CD4-positive, alpha-beta T cell treated with Interleukin-4 for 4 hours (primary cell): ENCODE measurements at places on chromosomes 11 and 22.

DNA sequence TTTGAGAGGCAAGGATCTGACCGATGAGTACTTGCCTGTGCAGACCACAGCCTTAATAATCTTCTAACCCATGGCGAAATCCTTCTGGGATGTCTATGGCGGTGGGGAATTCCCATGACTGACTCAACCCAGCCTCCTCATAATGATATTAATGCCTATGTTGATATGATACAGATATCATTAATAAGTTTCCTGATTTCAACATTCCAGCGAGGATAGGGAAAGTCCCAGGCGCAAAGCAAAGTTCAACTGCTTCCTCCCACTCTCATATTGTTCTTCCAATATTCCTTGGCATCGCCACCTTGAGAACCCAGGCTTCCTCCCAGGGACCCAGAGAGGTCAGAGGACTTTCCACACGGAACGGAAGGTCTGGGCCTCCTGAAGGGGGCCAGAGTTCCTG, 110.3 kb upstream of the TMEM45B start:
- no peak for DNase-seq

GRCh38 chr11:86142170-86142569, 73.3 kb upstream of the PICALM start:
- no peak for DNase-seq

DNA sequence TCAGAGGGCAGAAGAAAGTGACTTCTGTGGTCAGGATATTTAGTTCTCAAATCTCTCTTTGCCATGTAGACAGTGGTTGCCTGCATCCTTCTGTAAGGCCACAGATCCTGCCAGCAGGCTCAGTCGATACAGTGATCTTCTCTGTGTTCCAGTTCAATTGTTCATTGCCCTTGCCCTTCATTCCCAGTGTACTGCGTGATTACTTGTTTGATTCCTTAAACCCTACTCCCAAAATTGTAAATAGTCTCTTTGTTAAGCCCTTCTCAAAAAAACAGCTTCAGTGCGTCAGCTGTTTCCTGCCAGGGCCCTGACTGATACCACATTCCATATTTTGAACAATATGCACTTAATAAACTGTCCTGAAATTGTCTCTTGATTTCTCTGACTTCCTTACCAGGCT, 9.3 kb upstream of the TYR start:
- no peak for DNase-seq

GRCh38 chr22:33577862-33578411, 342.3 kb downstream of the LARGE1 start:
- DNase-seq: no peak

- no peak for DNase-seq
These were observed 228.5 kb upstream of the B3GAT1 start for GRCh38 chr11:134640536-134640935.

GRCh38 chr22:42056757-42057511, 13.7 kb downstream of the NAGA start:
- no peak for DNase-seq

- no peak for DNase-seq
These were observed 44.4 kb upstream of the DAGLA start for GRCh38 chr11:61635787-61636186.

DNA sequence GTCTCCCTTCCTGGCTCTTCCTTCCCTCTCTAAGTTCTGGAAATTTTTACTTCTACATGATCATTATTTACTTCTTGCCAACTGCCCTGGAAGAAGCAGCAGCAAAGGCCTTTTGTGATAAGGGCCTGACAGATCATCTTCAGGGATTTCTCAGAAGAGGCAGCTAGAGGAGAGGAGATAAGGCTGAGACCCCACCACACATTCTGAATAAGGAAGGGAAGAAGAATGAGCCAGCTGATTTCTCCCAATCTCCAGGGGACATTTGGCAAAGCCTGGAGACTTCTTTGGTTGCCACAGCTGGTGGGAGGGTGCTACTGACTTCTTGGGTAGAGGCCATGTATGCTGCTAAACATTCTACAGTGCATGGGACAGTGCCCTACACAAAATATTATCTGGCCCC, 122.4 kb upstream of the OR9Q1 start:
- DNase-seq: no peak
